Skin of body (tissue), 3 donors: ENCODE measurements at places on chromosomes 2 and 18. TPM values are rescaled to one million over a fixed set of nuclear protein-coding genes. Genes with fewer than 3 reads are reported as not detected.

- DNase-seq = no peak
These were observed 5.6 kb upstream of the SERPINB11 start for GRCh38 chr18:63697097-63697660.

- no peak for DNase-seq
These were observed 185.2 kb downstream of the ZNF804A start for GRCh38 chr2:184783576-184783975.

DNA sequence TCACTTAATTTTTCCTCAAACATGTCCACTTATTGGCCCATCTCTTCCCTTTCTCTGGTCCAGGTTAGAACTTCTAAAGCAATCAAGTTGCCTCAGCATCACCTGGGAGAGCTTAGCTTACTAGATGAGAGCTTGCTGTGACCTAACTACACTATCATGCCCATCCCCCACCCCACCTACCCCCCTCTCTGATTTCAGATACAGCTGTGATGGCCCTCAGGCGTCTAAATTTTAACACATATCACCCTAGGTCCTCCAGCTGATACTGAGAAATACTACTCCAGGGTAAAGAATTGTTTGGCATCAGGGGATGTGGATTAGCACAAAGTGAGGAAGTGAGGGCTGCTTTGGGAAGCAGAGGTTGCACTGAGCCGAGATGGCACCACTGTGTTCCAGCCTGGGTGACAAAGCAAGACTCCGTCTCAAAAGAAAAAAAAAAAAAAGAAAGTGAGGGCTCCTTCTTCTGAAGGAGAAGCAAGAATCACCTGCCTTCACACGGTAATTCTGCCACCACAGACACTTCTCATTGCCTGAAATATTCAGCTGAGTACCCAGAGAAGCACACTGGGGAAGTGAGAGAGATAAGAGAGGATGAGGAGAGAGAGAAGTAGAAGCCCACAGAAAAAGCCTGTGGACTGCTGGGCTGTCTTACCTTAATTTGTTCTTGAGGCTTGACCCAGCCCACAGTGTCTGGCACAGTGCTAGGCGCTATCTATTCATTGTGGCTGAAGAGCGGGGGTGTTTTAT lies 263.4 kb downstream of the ASXL3 start:
- DNase-seq = no peak

GRCh38 chr2:69125816-69126215 lies 112.8 kb downstream of the ANTXR1 start:
- DNase-seq = no peak

- no peak for DNase-seq
These were observed 231.6 kb upstream of the CRIM1 start for GRCh38 chr2:36123995-36124394.

GRCh38 chr2:204973616-204974015 lies 428.3 kb downstream of the PARD3B start:
- no peak for DNase-seq

GRCh38 chr2:159349674-159350299 lies 63.3 kb upstream of the WDSUB1 start:
- DNase-seq = no peak

DNA sequence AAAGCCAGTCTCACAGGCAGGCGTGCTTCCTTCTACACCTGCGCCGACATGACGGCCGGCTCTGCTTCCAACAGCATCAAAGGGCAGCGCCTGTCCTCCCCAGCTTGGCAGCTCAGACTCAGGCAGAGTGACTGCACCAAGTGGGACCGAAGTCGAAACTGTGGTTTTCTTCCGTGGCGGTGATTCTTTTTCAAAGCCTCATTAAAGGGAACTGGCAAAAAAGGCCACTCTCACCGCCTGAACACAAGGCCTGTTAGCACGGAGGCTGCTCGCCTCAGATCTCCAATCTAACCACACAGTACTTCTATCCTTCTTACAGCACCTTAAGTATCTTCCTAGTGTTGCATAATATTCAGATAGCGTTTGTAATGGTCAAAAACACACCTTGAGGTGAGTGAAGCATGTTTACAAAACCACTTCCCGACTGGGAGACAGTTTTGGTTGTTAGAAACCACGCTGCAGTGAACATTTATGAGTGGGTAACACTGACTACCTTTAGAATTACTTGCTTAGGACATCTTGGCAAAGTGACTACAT lies 236.4 kb downstream of the HDAC4 start:
- no peak for DNase-seq

The COLEC12 gene
- total RNA-seq = 58.1 TPM

The APCDD1 gene
- 125 TPM for total RNA-seq

The ELP2 gene
- 179 TPM for total RNA-seq

The MYOM1 gene
- total RNA-seq = 70.2 TPM
